ENCODE measurements at places on chromosomes 16 and 17.

GRCh38 chr16:64621616-64622015, 500.2 kb downstream of the CDH11 start:
- DNase-seq = no peak

DNA sequence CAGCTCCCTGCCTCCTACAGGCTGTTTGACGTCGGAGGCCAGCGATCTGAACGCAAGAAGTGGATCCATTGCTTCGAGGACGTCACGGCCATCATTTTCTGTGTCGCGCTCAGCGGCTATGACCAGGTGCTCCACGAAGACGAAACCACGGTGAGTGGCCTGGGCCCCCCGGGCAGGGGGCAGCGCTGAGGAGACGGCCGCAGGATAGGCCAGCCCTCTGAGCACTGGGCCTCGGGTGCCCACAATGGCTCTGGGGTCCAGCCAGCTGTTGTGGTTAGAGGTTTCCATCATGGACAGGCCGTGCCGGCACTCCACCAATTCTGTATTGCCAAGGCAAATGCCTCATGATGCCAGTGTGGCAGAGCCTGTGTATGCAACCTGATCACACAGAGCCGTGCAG, 88.6 kb downstream of the AMFR start:
- DNase-seq = no peak

GRCh38 chr16:89104930-89105571, 11.4 kb downstream of the ACSF3 start:
- DNase-seq = no peak

- DNase-seq = no peak
Observed at GRCh38 chr17:42553161-42553818, 567 bp downstream of the HSD17B1 start.

DNA sequence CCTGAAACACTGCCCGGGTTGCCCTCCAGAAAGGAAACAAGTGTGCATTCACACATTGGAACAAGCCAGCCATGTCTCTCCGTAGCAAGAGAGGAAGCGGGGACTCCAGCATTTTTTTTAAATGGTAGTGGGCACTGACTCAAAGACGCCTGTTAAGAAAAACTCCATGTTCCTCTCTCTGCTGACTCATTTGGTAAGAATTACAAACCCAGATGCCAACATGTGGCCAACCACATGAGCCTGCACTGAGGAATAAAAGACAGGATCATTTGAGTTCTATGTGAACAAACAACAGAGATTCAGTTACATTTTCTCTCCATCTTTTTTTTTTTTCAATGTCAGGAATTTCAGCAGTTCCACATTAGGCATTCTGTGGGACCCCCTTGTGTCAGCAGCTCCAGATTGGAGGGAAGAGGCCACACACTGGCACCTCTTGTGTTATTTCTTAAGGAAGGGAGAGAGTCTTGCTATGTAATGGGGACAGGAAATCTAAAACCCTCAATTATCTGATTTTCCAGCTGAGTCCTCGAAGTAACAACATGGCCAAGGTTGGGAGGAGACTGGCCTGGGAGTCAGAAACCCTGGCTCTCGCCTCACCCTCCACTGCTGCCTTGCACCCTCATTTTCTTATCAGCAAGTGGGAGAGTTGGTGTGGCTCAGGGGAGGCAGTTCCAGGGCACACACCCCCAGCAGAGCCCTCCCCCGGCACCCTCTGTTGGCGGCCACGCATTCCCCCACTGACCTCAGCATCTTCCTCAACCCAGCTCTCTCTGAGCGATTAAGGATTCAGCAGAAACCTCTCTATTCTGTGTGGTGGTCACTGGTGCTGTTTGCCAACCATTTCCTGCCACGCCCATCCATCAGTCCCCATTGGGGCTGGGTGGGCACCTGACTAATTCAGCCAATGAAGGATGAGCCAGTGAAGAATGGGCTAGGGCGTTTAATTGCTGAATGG, 173.0 kb downstream of the FOXL1 start:
- DNase-seq = no peak

DNA sequence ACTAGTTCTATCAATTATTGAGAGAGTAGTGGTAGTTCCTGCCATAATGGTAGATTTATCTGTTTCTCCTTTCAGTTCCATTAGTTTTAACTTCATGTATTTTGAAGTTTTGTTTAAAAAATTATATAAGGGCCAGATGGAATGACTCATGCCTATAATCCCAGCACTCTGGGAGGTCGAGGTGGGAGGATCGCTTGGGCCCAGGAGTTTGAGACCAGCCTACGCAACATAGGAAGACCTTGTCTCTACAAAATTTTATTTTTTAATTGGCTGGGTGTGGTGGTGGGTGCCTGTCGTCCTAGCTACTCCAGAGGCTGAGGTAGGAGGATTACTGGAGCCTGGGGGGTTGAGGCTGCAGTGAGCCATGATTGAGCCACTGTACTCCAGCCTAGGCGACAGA, 14.1 kb upstream of the UBTF start:
- DNase-seq = no peak

DNA sequence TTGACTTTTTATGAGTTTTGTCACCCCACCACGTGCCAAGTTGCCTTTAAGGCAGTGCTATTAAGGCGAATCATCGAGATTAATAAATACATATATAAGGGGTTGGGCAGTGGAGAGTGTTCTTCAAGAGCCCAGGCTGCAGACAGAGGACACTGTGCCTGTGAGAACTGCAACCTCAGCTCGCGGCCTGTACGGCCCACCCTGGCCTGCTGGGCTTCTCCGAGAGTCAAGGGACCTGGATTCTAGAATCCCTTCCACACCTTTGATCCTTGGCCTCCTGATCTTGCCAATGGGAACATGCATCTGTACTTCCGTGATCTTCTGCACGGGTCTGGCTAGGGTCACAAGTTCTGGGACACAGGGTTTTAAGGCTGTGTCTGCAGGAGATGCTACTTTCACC, 54.5 kb downstream of the IRX5 start:
- no peak for DNase-seq

DNA sequence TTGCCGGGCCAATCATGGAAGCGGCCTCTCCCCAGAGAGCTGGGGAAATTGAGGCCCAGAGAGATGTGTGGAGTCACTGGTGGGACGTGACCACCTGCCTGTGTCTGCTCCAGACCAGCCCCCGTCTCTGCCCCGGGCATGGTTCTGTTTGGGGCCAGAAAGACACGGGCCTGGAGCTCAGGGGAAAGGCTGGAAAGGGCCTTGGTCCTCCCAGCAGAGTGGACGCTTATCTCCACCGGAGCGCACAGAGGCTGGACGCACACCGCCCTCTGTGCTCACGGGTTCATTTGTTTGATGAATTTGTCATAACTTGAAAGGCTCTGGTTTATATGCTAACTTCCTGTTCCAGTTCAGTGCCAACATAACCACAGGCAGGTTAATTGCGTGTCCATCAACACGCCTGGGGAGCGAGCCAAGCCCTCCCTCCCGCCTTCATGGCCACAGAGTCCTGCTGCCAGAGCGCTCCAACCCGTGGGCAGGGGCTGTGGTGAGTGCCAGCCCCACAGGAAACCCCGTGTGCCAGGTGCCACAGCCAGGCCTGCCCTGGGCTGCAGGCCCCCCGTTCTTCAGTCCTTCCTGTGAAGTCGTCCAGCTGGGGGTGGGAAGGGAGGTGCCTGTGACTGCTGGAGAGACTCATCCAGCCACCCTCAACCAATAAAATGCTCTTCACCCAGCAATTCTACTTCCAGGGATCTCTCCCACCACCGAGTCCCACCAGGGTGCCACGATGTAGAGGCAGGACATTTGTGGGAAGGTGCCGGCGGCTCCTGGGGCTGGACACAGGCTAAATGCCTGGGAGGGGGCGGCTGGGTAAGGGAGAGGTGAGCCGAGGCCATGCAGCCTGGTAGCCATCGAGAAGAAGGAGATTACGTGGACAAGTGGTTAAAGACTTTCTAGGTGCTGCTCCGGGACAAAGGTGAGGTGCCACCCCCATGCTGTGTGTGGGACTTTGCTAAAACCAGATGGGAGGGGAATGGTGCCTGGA, 29.4 kb upstream of the BAHCC1 start:
- peak; percentile 64 for DNase-seq

- no peak for DNase-seq
Observed at GRCh38 chr17:50365649-50366393, 7.2 kb downstream of the MRPL27 start.

DNA sequence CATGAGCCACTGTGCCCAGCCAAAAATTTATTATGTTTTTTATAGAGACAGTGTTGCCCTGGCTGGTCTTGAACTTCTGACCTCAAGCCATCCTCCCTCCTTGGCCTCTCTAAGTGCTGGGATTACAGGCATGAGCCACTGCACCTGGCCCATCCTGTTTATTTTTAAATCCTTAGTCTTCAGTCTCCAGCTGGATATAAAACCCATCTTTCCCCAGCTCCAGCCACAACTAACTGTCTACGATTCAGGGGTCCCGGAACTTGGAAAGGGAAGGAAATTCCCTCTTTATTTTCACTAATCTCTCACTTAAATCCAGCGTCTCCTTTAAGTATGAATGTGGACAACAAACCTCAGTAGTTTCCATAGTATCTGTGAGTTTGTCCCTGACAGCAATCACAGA, 62.2 kb downstream of the IQCK start:
- no peak for DNase-seq

GRCh38 chr17:6374761-6375312, 60.1 kb downstream of the AIPL1 start:
- no peak for DNase-seq

DNA sequence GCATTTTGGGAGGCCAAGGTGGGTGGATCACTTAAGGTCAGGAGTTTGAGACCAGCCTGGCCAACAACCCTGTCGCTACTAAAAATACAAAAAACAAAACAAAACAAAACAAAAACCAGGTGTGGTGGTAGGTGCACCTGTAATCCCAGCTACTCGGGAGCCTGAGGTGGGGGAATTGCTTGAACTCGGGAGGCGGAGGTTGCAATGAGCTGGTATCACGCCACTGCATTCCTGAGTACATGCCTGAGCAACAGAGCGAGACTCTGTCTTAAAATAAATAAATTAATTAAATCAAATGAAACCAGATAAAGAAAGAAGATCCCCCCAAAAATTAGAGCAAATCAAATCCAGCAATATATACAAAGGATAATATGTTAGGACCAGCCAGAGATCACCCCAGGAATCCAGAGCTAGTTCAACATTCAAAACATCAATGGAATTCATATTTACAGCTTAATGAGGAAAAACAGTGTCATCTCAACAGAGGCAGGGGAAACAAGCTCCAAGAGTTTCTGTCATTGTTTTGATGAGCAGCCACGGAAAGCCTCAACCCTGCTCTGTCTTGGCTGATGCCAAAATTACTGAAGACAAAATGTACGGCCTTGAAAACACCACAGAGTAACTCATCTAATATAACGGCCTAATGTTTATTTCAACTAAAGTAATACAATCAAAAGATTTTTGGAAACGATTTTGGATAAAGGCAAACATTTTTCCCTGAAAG, 3.7 kb downstream of the PEMT start:
- no peak for DNase-seq

GRCh38 chr16:78993346-78993745, 607.2 kb downstream of the MAF start:
- peak; percentile 76 for DNase-seq

DNA sequence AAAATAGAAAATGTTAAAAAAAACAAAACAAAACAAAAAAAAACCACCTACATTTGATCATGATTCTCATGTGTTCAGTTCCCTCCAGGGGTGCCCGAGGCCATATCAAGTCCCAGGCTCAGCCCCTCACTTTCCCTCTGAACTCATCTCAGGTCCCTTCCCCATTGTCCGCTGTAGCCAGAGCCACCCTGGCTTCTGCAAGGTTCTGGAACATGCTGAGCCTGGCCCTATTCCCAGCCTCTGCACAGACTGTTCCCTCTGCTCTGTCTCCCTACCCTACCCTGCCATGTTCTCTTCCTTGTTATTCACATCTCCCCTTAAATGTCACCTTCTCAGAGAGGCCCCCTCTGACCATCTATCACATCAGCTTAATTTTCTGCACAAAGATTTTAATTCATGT, 46.9 kb downstream of the TK2 start:
- no peak for DNase-seq

GRCh38 chr16:65672960-65673359, 551.1 kb upstream of the CDH11 start:
- DNase-seq = no peak

DNA sequence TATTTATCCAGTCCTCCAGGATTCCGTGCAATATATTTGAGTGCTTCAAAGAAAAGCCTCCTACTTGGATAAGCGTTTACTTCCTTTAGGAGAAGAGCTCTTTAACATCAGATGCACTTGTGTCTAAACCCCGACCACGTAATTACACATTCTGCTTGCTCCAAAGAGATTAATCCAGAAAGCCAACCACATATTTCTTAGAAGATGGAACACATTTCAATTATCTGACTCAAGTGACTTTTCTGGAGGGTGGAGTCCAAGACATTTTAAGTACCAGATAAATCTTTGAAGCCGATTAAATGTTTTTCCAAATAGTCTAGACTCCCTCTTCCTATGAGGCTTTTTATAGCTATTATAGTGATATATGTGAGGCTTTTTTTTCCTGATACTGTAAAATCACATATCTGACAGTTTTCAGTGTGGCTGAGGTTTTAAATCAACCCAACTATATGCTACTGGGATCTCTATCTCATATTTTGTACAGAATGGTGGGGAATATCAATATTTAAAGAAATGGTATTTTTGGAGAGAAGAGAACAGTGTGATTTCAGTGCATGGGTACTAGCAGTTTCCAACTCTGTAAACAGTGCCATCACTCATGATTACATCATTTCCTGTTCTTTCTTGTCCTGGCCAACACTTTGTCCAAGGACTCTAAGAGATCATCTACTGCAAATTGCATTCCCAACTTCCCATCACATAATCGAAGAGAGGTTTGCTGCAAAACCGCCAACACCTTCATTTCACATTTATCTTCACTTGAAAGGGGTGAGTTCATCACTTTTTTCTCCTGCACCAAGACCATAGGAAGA, 192.4 kb upstream of the HSBP1 start:
- no peak for DNase-seq

DNA sequence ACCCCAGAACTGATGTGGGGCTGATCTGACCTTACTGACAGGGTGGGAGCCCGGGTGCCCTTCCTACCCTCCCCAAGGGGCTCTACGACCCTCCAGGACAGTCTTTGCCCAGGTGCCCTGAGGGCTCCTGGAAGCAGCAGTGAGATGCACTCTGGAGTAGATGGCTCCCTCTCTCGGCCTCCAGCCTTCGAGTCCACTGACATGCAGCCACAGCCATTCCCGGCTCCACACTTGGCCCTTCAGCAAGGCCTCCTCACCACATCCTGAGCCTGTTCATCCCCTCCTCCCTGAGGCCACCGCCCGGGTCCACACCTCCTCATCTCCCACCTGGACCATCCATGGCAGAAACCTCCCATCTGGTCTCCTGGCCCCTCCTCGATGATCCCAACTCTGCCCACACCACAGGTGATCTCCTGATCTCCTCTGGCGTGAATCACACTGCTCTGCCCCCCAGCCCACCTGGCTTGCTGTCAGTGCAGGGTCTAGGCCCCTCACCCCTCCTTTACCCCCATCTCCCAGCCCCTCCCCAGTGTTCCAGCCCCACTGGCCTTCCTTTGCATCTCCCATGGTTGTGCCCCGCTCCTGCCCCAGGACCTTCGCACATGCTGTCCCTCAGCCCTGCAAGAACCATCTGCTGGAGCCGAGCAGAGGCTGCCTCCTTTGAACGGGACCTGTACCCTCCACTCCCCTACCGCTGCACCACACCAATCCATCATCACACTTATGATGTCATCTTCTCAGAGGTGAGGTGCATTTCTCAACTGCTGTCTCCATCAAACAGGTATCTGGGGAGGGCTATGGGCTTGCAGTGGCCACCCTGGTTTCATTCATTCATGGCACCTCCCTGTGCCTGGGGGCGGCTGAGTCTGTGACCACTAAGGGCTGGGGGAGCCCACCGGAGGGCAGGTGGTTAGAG, 44.7 kb downstream of the SOCS1 start:
- no peak for DNase-seq

Data from large intestine (tissue), 12 donors.